Left renal pelvis (tissue), 4 donors: ENCODE measurements at places on chromosomes 1 and 21. TPM values are rescaled to one million over a fixed set of nuclear protein-coding genes. Genes with fewer than 3 reads are reported as not detected.

SSR2 gene
- polyA plus RNA-seq: 422 TPM

KLHDC7A gene
- polyA plus RNA-seq: 11.7 TPM

MAST2 gene
- polyA plus RNA-seq: 67.3 TPM

C1orf115 gene
- 7.4 TPM for polyA plus RNA-seq

SELP gene
- 1.6 TPM for polyA plus RNA-seq

HTR6 gene
- 1.4 TPM for polyA plus RNA-seq

PGD gene
- 187 TPM for polyA plus RNA-seq
